ENCODE measurements at places on chromosomes 2 and 18.

- DNase-seq = peak; percentile 76
Measured at GRCh38 chr2:69177785-69178636, 165.0 kb downstream of the ANTXR1 start.

DNA sequence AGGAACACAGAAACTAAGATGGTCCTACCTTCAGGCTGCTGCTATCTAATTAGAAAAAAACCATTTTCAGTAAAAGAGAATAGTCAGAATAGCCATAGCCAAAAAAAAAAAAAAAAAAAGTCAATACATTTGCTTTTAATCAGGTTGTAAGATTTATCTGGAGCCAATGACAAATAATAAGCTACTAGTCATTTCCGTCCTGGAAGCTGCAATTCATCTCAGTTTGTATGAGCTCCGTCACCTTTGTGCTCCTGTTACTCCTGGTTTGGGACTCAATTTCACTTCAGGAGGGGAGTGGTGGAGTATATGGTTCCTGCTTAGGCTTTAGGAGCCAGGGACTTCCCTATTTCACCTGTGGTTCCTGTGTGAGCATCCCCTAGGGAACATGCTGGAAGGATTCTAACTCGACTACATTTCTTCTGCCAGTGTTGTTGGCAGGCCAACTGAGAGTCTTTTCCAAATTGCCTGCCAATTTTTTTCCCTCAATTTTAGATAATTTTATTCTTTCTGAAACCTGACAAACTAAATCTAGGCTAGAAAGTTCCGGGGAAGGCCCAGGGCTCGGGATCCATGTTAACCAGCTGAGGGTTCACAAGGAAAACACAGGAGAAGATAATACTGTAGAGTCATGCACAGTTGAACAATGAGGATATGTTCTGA is 481.8 kb downstream of the DLGAP1 start:
- peak; percentile 39 for DNase-seq

DNA sequence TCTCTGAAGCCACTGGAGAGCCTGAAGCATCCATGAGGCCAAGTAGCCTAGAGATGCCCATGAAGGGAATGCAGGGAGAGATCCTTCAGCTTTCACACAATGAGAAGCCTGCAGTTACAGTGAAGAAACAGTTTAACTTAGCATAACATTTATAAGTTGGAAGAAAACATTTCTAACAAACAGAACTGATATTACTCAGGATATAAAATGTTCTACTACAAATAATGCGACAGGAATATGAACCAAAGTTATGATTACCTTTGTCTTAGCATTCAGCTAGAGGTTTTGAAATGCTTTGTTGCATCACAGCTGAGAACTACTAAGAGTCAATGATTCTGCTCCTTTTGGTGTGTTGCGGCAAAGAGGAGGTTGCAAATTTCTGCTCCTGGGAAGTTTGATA is 6.9 kb upstream of the KYNU start:
- DNase-seq = no peak

DNA sequence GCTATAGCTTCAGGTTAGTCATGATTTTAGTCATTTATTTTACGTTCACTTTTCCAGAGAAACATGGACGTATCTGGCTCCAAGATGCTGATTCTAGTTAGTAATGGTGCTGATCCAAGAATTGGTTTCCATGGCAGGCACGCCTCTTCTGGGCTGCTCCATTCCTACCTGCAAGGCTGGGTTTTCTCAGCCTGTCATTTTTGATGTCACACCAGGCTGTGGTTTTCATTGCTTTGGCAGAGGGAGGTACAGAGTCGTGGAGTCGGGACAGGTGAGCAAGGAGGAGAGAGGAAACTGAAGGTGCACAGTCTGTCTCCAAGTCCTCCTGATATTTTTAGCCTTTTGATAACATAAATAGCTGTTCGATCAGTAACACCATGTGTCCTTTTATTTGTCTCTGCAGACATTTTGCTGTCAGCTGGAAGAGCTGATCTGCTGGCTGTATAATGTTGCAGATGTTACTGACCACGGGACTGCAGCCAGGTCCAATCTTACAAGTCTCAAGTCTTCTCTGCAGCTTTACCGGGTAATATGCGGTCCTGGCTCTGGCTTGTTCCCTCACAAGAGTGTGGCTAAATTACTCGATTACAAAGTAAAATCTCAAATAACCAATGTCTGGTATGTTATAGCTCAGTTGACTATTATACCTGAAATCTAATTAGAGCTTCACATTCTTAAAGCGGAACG is 17.8 kb downstream of the CEP68 start:
- DNase-seq = no peak

GRCh38 chr18:8615397-8616027 is 6.3 kb downstream of the RAB12 start:
- DNase-seq = peak; percentile 95

DNA sequence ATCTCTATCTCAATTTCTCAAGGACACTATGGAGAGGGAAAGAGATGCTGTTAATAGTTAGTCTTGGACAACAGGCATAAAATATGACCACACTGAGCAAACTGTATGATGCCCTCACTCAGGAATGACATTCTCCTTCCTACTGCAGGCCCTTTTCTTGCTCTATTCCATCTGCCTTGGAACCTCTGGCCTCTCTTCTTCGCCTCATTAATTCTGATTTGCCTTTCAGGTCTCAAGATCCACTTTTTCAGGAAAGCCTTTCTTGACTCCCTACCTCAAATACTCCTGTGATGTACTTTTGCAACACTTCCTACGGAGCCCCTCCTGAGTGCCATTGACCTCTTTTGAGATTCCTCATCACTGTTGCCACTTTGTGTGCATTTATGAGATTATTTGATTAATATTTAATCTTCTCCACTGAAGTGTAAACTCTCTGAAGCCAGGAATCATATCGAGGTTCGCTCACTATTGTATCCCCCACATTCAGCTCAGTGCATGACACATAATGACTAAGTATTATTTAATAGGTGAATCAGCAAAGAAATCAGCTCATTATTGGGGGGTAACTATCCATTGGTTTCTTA is 21.3 kb upstream of the SPP2 start:
- no peak for DNase-seq

DNA sequence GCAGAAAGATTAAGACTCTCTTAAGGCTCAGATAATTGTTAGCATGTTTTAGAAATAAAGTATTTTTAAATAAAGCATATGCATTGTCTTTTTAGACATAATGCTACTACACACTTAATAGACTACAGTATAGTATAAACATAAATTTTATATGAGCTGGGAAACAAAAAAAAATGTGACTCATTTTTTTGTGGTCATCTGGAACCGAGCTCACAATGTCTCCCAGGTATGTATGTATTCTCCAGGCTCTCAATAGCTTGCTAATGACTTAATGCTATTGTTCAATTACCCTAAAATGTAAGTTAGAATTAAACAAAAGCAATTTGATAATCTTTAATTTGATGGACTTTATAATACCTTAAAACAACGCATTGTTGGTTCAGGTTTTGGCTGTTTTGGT is 167.2 kb downstream of the NUP35 start:
- peak; percentile 28 for DNase-seq

GRCh38 chr18:70290482-70291294 is 1.8 kb downstream of the SOCS6 start:
- no peak for DNase-seq

DNA sequence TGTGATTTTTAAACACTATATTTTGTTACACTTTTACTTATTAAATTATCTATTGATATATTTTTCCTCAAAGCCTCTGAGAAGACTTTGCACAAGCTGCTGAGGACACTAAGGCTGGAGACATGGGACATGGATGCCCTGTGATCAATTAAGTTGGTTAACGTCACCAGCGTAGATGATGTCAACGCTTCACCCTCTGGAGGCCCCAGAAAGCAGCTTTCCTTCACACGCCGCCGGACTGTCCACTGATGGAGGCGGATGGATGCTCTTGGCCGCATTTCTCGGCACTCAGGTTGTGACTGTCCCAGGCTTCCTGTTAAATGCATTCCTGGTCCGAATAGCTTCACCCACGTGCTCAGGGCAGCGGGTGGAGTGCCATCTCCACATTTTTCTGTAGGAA is 247.5 kb downstream of the VAPA start:
- DNase-seq = no peak

GRCh38 chr2:144143294-144144151 is 376.4 kb downstream of the ZEB2 start:
- no peak for DNase-seq

- peak; percentile 5 for DNase-seq
Measured at GRCh38 chr2:212797484-212798205, 259.0 kb upstream of the ERBB4 start.

- DNase-seq = no peak
Measured at GRCh38 chr2:101111262-101111838, 39.8 kb downstream of the TBC1D8 start.

DNA sequence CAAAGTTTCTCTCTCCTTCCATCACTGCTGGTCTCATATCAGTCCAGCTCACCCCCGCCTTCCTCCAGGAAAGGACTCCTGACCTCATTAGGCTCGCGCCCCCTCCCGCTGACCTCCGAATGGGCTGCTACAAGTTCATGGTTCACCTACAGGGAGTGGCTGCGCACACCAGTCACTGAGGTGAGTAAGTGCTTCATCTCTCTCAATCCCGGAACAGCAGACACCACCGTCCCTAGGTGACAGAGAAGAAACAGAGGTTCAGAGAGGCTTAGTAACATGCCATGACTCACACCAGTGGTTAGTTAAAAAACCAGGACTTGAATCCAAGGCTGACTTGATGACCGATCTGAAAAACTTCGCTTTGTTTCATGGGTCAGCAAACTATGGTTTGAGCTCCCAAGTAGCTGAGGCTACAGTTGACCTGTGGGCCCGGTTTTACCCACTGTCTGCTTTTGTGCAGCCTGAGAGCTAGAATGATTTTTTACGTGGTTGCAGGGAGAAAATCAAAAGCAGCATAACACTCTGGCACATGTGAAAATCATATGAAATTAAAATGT is 42.0 kb downstream of the ZFP36L2 start:
- DNase-seq = peak; percentile 79

GRCh38 chr2:71715951-71716696 is 262.8 kb downstream of the DYSF start:
- DNase-seq = no peak

GRCh38 chr2:223554923-223555322 is 47.2 kb downstream of the SCG2 start:
- DNase-seq = no peak

GRCh38 chr2:201909961-201910361 is 103.6 kb downstream of the CDK15 start:
- peak; percentile 77 for DNase-seq

DNA sequence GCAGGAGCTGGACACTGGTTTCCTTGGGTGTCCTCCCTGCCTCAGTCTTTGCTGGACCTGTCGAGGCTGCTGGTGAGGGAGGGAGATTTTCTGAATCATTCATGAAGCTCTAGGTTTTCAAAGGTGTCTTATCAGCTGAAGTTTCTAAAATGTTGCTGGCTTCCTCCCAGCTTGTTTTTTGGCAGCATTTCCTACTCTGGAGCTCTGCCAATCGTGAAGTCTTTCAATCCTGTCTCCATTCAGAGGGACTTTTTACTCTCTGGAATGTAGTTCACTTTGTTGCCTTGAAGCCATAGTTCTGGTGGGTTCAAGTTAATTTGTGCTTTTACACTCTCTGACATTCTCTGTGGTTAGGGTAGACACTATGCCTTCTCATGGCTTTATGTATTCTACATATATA is 23.9 kb downstream of the SNTG2 start:
- peak; percentile 48 for DNase-seq

GRCh38 chr2:102063487-102063911 is 71.7 kb downstream of the IL1R2 start:
- DNase-seq = peak; percentile 70

DNA sequence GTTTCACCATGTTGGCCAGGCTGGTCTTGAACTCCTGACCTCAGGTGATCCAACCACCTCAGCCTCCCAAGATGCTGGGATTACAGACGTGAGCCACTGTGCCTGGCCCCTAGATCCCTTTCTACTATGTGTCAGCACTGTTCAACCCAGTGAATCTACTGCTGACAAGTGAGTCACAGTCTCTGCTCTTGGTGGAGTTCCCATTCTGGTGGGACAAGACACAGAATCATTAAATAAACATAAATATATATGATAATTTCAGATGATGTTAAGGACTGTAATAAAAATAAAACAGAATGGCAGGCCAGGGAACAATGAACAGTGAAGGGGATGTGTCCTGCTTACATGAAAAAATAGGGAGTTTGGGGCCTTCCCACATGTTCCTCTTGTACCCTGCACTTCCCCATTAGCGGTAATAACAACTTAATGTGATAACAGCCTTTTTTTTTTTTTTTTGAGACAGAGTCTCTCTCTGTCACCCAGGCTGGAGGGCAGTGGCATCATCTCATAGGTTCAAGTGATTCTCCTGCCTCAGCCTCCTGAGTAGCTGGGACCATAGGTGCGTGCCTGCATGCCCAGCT is 112.2 kb downstream of the CPO start:
- peak; percentile 83 for DNase-seq

DNA sequence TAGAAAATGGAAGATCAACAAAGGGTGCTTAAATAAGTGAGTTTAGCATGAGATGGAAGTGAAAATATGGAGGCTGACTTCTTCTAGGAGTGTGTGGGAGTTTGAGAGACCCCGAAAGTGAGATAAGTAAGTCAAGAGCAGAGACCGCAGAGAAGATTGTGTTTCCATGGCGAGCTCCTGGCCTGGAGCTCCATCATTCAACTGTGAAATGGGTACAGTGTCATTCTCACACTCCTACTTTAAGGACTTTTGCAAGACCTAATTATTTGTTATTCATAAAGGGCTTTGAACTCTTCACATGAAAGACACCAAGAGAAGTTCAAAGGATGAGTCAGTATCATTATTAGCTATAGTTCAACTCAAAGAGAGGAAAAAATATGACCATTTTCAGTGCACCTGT is 134.2 kb upstream of the PIK3C3 start:
- DNase-seq = no peak

- DNase-seq = no peak
Measured at GRCh38 chr18:70359071-70359470, 70.2 kb downstream of the SOCS6 start.

- peak; percentile 53 for DNase-seq
Measured at GRCh38 chr18:24231773-24232735, 93.2 kb downstream of the CABYR start.

DNA sequence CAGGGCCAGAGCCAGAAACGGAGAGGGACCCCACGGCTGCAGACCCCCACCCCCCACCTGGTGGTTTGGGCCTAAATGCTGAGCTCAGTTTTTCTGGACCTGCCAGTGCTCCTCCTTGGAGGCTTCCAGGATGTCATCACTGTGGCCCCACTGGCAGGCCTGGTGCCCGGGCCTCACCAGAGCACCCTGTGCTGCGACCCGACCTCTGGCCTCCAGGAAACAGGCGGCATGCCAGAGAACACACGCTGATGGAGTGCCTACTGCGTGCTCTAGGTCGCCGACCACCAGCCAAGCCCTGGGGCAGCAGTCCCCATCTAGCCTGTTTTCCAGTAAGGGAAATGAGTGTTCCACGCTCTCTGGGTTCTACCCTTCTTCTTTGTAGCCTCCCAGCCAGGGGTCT is 33.8 kb downstream of the HS6ST1 start:
- no peak for DNase-seq

GRCh38 chr2:171315781-171316180 is 118.0 kb downstream of the METTL8 start:
- DNase-seq = no peak

- peak; percentile 95 for DNase-seq
Measured at GRCh38 chr2:96868555-96869280, 1.2 kb downstream of the SEMA4C start.

Data from fibroblast of skin of right biceps (primary cell).